ENCODE measurements at places on chromosomes 5 and 9.

- no peak for DNase-seq
These were observed 188.6 kb downstream of the NR3C1 start for GRCh38 chr5:143214890-143215289.

DNA sequence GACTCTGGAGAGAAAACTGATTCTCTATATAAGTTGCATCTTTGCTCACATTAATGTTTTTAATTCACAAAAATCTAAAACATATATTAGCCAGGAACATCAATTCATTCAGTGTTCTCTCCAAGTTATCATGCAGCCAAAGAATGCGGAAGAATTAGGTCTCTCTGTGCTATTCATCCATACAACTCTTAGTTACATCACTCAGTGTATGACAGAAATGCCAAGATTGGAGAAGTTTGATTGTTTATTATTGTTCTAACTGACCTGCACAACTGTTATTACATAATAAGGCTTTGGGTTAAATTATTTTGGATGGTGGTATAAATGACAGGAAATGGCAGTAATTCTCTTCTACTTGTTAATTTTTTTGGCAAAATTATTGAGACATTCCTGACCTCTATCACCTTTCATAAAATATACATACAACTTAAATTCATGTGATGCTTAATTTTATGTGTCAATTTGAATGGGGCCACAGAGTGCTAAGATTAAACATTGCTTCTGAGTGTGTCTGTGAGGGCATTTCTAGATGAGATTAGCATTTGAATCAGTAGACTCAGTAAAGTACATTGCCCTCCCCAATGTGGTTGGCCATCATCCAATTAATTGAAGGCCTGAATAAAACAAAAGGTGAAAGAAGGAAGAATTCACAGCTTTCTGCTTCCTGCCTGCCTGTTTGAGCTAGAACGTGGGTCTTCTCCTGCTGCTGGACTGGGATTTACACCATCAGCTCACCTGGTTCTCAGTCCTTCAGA is 70.2 kb downstream of the NR2F1-AS1 start:
- DNase-seq, result no peak

GRCh38 chr5:137666461-137666850 is 69.4 kb downstream of the KLHL3 start:
- DNase-seq, result no peak

GRCh38 chr5:58264276-58264675 is 195.6 kb downstream of the PLK2 start:
- DNase-seq, result no peak

DNA sequence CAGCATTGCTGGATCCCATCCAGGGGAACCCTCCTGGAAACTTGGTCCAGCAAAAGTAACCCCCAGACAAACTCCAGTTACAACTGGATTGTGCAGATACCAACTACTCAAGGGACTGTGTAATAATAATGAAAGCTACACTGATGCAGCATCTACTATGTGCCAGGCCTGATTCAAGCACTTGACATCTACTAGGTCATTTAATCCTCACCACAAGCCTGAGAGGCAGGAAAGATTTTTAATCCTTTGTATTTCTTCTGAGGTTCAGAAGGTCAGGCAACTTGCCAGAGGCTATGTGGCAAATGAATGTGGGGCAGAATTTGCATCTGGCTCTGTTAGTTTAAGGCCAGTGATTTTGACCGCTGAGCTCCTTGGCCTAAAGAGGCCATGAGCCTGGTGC is 29.5 kb upstream of the FOXI1 start:
- DNase-seq, result no peak

All from stimulated activated CD4-positive, alpha-beta T cell treated with anti-CD3 and anti-CD28 coated beads, Interleukin-2, amount 100 ng/mL, for 24 hours (primary cell).